CD4-positive, alpha-beta T cell treated with Interleukin-4 for 1 hour (primary cell): ENCODE measurements at places on chromosomes 4 and X.

GRCh38 chr4:66000510-66001117 is 330.3 kb upstream of the EPHA5 start:
- no peak for DNase-seq

DNA sequence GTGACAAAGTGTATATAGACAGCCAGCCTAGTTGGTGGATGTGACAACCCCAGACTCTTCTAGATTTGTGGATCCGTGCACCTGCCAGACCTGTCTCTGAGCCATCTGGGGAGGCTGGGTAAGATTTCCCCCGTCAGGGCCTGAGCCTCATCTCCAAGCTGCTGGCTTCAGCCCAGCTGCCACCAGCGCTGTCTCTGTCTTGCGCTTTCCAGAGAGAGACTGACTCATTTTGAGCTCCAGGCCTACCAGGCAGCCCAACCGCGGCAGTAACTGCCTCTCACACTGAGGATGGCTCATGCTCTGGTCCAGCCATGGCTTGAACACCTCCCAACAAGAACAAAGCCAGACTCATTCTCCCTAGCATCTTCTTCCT is 26.4 kb downstream of the NOP14 start:
- no peak for DNase-seq

GRCh38 chr4:166622425-166622977 is 611.8 kb downstream of the SPOCK3 start:
- DNase-seq = no peak

- DNase-seq = no peak
Measured at GRCh38 chr4:86034616-86035015, 325.2 kb downstream of the MAPK10 start.

- no peak for DNase-seq
Measured at GRCh38 chrX:109873983-109874382, 128.9 kb upstream of the TMEM164 start.

DNA sequence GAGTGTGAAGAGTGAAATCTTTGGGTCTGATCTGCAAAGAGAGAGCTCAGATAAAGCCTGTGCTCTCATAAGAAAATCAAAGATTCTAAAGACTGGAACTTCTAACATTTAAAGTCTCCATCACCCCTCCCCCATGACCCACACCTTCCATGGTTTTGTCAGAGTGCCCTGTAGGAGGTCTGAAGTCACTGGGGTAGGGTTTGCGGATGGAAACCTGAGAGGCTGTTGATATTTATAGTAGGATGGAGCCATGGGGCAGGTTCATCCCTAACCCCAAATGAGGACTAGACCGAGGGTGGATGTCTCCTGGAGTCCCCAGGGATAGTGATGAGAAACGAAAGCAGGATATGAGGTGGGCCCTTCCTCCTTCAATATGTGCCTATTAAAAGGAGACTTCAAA is 28.4 kb upstream of the NLGN4X start:
- DNase-seq = no peak

- DNase-seq = no peak
Measured at GRCh38 chrX:36198575-36198974, 279.0 kb downstream of the CFAP47 start.
